ENCODE measurements at places on chromosomes 4 and X.

- DNase-seq, result no peak
Observed at GRCh38 chr4:112061207-112061817, 83.9 kb upstream of the FAM241A start.

DNA sequence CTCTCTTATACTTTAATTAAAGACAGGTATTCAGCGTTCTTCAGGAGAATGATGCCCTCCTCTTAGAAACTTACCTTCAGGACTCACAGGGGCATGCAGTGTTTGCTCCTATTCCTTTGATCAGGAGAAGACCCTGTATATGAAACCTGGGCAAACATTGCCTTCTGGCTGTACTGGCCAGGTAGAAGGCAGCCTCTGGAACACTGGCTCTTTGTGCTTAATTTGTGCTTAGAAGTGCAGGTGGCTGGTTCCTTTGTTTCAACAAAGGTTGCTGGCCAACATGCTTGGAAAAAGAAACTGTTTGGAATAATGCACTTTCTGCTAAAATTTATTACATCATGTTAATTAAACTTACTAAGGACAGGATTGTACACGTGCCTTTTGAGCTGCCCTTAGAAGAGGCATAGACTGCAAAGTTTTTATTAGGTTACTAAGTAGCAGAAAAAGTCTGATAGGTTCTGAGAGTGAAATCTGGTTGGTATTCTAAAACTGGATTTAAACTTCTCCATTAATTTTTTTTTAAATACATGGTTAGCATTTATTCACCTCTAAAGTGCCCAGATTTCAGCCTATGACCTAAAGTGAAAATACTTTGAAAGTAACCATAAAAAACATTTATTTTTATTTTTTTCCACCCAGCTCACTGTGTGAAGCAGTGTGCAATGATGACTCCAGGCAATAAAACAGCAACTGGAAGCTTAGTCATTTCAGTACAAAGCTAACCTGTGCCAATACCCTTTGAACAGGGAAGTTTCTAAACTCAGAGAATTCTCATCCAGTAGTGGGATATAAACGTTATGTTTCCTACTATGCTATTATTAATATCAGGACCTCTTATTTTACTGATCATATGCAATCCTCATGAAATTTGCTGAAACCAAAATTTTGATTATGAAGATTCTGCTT lies 11.3 kb downstream of the RASSF6 start:
- no peak for DNase-seq

- DNase-seq, result no peak
Observed at GRCh38 chr4:86033171-86033570, 326.7 kb downstream of the MAPK10 start.

GRCh38 chrX:48972220-48973164 lies 848 bp upstream of the KCND1 start:
- no peak for DNase-seq

GRCh38 chrX:153670748-153671588 lies 2.6 kb downstream of the PNCK start:
- DNase-seq, result no peak

GRCh38 chr4:151887031-151887815 lies 126.4 kb upstream of the GATB start:
- no peak for DNase-seq

GRCh38 chrX:17187136-17187756 lies 187.8 kb upstream of the NHS start:
- DNase-seq, result no peak

GRCh38 chrX:24838629-24839028 lies 144.9 kb downstream of the POLA1 start:
- DNase-seq, result no peak

Data from activated T-cell treated with anti-CD3 and anti-CD28 coated beads, Interleukin-2, amount 50 U/mL, for 24 hours (primary cell).